ENCODE measurements at places on chromosomes 4 and X.

DNA sequence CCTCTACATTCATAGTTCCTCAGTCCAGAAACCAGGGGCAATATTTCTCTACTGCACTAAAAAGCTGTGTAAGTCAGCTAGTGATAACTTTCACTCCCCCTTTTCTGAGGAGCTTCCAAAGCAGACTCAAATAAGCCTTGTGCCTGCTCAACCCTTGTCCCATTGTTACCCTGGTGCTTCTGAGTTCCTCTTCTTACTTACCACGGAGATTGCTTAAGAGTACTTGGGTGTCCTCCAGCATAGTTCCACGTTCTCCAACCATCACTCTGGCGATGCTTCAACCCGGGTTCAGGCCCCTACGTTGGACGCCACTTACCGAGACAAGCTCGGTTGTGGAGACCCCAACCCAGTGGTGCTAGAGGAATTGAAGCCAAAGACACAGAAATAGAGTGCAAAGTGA, 71.6 kb downstream of the ADAM29 start:
- peak; percentile 37 for DNase-seq

GRCh38 chrX:29992083-29992482, 223.3 kb upstream of the MAGEB2 start:
- DNase-seq = no peak

DNA sequence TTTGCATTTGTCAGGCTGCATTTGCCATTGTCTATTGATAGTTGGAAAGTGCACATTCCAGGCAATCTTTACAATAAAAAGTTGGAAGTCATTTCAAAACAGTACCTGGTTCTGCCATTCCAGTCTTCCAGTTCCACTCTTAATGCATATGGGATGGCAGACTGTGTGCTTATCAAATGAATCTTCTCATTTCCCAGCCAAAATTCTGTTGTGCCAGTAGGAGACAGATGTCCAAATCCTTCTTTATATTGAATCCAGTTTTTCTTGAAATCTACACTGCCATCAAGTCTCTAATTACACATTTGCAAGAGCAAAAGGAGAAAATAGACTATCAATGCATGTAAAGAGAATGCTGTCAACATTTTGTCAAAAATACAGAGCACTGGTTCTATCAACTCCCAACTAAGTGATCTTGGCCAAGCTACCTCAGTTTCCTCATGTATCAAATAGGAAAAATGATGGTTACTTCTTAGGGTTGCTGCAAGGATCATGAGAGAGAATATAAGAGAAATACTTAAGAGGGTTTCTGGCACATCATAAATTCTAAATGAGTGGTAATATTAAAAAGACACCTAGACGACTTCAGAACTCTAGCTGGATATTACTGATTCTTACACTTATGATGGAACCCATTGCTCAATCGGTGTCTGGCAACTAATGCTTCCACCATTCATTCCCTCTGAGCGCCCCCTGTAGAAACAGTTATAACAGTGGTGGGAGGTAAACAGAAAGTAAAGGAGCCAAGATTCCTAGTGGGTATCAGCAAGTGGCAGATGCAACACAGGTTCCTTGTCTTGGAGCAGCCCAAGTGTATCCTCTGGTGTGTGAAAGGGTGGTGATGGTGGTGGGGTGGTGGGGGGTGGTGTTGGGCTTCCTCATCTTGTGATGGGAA, 3.8 kb downstream of the FGG start:
- DNase-seq = no peak

GRCh38 chrX:24574743-24575142, 72.4 kb downstream of the PCYT1B start:
- DNase-seq = peak; percentile 16

DNA sequence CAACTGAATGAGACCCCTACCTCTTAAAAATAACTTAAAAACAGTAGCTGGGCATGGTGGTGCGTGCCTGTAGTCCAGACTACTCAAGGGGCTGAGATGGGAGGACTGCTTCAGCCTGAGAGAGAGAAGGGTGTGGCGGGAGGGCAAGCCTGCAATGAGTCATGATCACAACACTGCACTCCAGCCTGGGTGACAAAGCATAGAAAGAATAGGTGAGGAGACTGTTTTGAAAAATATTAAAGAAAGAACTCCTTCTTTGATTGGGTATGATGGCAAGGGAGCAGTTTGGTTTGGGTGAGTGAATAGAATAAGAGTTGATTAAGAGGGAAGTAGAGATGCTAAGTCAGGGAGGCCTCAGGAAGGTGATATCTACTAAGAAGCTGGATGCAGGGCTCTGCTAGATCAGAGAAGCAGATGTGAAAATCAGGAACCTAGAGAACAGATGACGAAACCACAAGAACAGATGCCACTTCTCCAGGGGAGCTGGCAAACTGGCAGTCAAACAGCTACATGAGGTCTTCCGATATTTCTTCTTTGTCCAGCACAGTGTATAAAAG, 318.6 kb downstream of the OPHN1 start:
- DNase-seq = peak; percentile 37
